ENCODE measurements at places on chromosomes 4 and X. TPM values are rescaled to one million over a fixed set of nuclear protein-coding genes. Genes with fewer than 3 reads are reported as not detected.

VEGFD gene
- total RNA-seq, result 1.6 TPM

NCBP2L gene
- not detected for total RNA-seq

SLC9A7 gene
- 66.4 TPM for total RNA-seq

CXCL10 gene
- 21.6 TPM for total RNA-seq

KLHL34 gene
- 0.12 TPM for total RNA-seq

CFAP299 gene
- total RNA-seq, result not detected

WDR13 gene
- total RNA-seq, result 68.4 TPM

- H3K4me1 ChIP-seq, result no peaks in the 10 kb centered on the region
- DNase-seq, result no peak
- no peak overlapping the region for H3K4me3 ChIP-seq
- H3K27ac ChIP-seq, result no peak overlapping the region
- peaks cover 5% of the 10 kb centered on the region for H3K36me3 ChIP-seq
These were observed 496.5 kb upstream of the LCORL start for GRCh38 chr4:18518098-18518497.

- no peaks in the 10 kb centered on the region for H3K27me3 ChIP-seq
- no peaks in the 10 kb centered on the region for H3K4me1 ChIP-seq
- H3K27ac ChIP-seq, result no peak overlapping the region
- no peak for DNase-seq
These were observed 94.9 kb downstream of the ATP8A1 start for GRCh38 chr4:42562016-42562415.

DNA sequence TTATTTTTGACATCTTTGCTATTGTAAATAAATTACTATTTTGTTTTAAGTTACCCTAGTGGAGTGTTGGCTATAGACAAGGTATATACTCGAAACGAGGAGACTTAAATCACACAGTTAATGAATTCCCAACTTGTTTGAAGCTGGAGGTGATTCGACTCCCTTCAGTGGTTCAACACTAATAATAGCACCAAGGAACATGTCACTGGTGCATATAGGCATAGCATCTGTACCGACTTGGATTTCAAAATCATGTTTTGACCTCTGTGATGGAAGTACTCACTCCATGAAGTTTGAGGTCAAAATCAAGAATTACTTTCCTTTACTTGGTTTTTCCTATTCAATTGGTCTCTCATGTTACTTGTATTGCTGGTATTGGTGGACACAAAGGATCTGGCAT lies 66.5 kb downstream of the ZFX start:
- no peak for DNase-seq
- no peak overlapping the region for H3K27ac ChIP-seq
- no peaks in the 10 kb centered on the region for H3K4me1 ChIP-seq
- no peaks in the 10 kb centered on the region for H3K36me3 ChIP-seq
- H3K27me3 ChIP-seq, result no peaks in the 10 kb centered on the region

DNA sequence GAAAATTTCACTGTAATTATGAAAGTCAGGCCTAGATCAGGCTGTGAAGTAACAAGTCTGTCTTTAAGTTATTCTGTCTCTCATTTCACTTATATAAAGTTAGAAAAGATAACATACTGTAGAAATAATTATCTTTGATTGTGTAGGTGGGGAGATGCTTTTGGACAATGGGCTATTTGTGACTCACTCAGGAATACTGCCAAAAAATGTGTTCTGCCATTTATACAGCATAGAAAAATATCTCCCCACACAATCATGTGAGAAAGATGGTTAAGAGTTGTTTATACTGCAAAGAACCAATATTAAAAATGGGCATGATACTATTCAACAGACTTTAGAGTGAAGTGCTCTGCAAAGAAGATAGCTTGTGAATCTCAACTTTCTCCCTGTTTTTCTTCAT lies 95.0 kb upstream of the GABRA2 start:
- H3K27ac ChIP-seq, result no peak overlapping the region
- H3K27me3 ChIP-seq, result no peaks in the 10 kb centered on the region
- no peak overlapping the region for H3K4me3 ChIP-seq
- H3K4me1 ChIP-seq, result no peaks in the 10 kb centered on the region

DNA sequence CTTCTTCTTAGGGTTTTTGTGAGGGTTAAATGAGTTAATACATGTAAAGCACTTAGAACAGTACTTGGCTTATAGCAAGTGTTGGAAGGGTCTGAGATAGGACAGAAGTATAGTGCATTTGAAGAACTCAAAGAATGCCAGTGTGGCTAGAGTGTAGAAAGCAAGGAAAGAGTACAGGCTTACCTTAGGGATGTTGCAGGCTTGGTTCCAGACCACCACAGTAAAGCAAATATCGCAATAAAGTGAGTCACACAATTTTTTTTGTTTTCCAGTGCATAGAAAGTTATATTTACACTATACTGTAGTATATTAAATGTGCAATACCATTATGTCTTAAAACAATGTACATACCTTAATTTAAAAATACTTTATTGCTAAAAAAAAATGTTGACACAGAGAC lies 41.3 kb downstream of the KIF4A start:
- H3K36me3 ChIP-seq, result peaks cover 5% of the 10 kb centered on the region
- no peak overlapping the region for H3K4me3 ChIP-seq
- no peaks in the 10 kb centered on the region for H3K4me1 ChIP-seq
- no peak for DNase-seq
- H3K27ac ChIP-seq, result no peak overlapping the region

GRCh38 chr4:67725981-67726380 lies 25.0 kb upstream of the UBA6 start:
- no peaks in the 10 kb centered on the region for H3K4me1 ChIP-seq
- DNase-seq, result no peak
- H3K27me3 ChIP-seq, result no peaks in the 10 kb centered on the region
- H3K27ac ChIP-seq, result no peak overlapping the region
- H3K4me3 ChIP-seq, result no peak overlapping the region

GRCh38 chr4:95124906-95125504 lies 367.2 kb downstream of the BMPR1B start:
- no peaks in the 10 kb centered on the region for H3K36me3 ChIP-seq
- no peaks in the 10 kb centered on the region for H3K27me3 ChIP-seq
- no peak overlapping the region for H3K4me3 ChIP-seq

DNA sequence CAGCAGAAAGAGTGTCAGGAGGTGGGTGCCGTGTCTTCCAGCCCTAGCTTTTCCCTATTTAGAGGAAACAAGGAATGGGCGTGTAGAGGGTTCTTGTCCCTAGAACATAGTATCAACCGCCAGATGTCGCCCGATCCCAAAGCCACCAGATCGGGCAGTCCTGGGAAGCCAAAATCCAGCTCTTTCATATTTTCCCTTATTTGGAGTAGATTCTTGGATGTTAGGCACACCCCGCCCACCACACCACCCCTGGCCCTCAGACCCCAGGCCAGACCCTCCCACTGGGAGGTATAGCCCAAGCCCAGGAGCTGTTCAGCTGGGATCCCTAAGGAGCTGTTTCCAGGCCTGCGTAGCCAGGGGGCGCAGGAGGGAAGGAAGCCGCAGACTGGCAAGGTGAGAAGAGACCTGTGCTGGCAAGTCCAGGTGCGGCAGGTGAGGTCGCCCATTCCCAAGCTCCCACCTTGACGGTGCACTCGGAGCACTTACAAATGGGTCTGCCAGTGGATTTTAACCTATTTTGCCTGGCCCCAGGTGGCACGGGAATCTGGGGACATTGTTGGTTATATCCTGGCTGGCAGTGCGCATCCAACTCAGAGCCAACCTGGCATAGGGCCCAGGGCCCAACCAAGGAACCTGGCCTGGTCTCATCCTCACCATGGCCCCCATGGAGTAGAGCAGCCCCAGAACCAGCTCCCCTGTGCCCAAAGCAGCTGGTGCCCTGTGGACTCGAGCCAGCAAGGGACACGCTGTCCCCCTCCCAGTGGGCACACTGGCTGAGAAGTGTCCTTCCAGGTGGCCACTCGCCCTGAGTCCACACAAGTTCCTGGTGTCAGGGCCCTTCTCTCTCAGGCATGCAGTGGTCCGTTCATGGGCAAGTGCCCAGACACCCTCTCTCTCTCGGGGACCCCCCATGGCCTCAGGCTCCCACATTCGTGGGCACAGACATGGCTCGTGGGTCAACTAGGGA lies 811 bp downstream of the FLNA start:
- H3K27me3 ChIP-seq, result no peaks in the 10 kb centered on the region
- DNase-seq, result peak; percentile 90
- H3K36me3 ChIP-seq, result peaks cover 68% of the 10 kb centered on the region
- H3K4me3 ChIP-seq, result peak overlapping the region; percentile 79

- no peak overlapping the region for H3K4me3 ChIP-seq
- peaks cover 53% of the 10 kb centered on the region for H3K36me3 ChIP-seq
- no peak for DNase-seq
- H3K27me3 ChIP-seq, result no peaks in the 10 kb centered on the region
These were observed 33.9 kb upstream of the AFAP1 start for GRCh38 chr4:7973545-7973981.

- no peak overlapping the region for H3K27ac ChIP-seq
- no peaks in the 10 kb centered on the region for H3K4me1 ChIP-seq
- H3K36me3 ChIP-seq, result no peaks in the 10 kb centered on the region
- no peaks in the 10 kb centered on the region for H3K27me3 ChIP-seq
- H3K4me3 ChIP-seq, result no peak overlapping the region
These were observed 46.1 kb upstream of the CTSO start for GRCh38 chr4:155999725-156000124.

DNA sequence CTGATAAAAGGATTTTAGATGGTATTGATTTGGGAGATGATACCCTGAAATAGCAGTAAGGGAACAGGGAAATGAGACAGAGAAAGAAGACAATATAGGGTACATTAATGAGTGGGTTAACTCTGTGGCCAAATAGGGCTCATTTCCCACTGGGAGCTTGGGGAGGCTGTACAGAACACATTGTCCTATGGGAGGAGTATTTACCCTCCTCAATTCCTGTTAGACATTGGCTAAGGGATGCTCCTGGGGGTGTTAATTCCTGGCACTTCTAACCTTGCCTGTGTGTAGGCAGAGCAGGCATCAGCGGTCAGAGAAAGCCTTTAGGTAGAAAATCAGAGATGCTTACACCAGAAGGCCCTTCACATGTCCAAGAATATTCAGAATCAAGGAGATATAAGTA lies 49.0 kb downstream of the ARHGEF38 start:
- H3K36me3 ChIP-seq, result no peaks in the 10 kb centered on the region
- no peak overlapping the region for H3K27ac ChIP-seq
- H3K4me1 ChIP-seq, result peaks cover 26% of the 10 kb centered on the region
- no peak for DNase-seq
- H3K4me3 ChIP-seq, result no peak overlapping the region

GRCh38 chr4:185886832-185887524 lies 75.0 kb upstream of the SORBS2 start:
- no peak for DNase-seq
- H3K27me3 ChIP-seq, result no peaks in the 10 kb centered on the region
- no peak overlapping the region for H3K4me3 ChIP-seq
- H3K27ac ChIP-seq, result no peak overlapping the region
- peaks cover 3% of the 10 kb centered on the region for H3K4me1 ChIP-seq

- H3K27me3 ChIP-seq, result no peaks in the 10 kb centered on the region
- no peak overlapping the region for H3K4me3 ChIP-seq
These were observed 14.5 kb upstream of the GTPBP6 start for GRCh38 chrX:332916-333610.

DNA sequence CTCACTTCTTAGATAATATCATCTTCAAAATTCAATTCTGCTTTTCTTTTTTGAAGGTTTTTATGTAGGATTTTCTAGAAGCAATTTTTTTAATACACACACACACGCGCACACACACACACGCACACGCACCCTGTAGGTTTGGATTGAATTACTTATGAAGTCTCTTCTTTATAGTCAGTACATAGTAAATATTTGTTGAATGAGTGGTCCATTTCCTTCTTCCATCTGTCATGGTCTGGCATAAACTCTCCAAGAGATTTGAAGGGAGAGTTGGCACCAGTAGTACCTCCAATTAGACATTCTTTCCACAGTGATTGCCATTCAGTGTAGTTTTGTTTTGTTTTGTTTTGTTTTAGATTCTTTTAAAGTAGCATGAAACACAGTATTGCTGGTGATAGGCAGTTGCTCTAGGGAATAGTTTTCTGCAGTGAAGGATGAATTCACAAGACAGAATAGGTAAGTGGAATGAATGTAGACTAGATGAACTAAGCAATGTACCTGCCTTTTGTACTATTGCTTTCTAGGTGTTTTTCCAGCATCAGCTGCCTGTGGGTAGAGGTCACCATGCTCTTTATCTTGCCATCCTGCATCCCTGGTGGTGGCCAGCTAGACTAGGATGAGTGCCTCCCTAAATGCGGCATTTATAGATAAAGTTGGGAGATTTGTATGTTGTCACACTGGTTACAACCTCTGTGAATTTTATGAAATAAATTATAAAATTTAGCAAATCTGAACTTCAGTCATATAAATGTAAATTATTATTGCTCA lies 20.5 kb downstream of the PDLIM5 start:
- H3K27me3 ChIP-seq, result no peaks in the 10 kb centered on the region
- peak overlapping the region; percentile 60 for H3K27ac ChIP-seq
- DNase-seq, result no peak
- peaks cover 44% of the 10 kb centered on the region for H3K4me1 ChIP-seq
- H3K36me3 ChIP-seq, result peaks cover 17% of the 10 kb centered on the region

GRCh38 chrX:12308420-12308819 lies 170.1 kb downstream of the FRMPD4 start:
- no peak overlapping the region for H3K27ac ChIP-seq
- H3K36me3 ChIP-seq, result no peaks in the 10 kb centered on the region
- peaks cover 7% of the 10 kb centered on the region for H3K4me1 ChIP-seq
- no peaks in the 10 kb centered on the region for H3K27me3 ChIP-seq
- DNase-seq, result no peak
